Stomach (tissue), 19 donors: ENCODE measurements at places on chromosomes 12 and 14. TPM values are rescaled to one million over a fixed set of nuclear protein-coding genes. Genes with fewer than 3 reads are reported as not detected.

MYF5 gene
- not detected for total RNA-seq

EFS gene
- 3.1 TPM for total RNA-seq

AVPR1A gene
- not detected for total RNA-seq

NR1H4 gene
- 6.7 TPM for total RNA-seq

FLRT2 gene
- total RNA-seq: 34.1 TPM

FOXN4 gene
- not detected for total RNA-seq

ASCL4 gene
- total RNA-seq: not detected

CTSG gene
- total RNA-seq: not detected

GLIPR1L2 gene
- total RNA-seq: not detected

ACOT4 gene
- total RNA-seq: 1.3 TPM

RAD9B gene
- total RNA-seq: not detected

GRCh38 chr12:58841058-58841798 lies 79.1 kb downstream of the LRIG3 start:
- DNase-seq: no peak
- no peaks in the 10 kb centered on the region for H3K36me3 ChIP-seq
- H3K4me1 ChIP-seq: no peaks in the 10 kb centered on the region
- no peak overlapping the region for H3K4me3 ChIP-seq

DNA sequence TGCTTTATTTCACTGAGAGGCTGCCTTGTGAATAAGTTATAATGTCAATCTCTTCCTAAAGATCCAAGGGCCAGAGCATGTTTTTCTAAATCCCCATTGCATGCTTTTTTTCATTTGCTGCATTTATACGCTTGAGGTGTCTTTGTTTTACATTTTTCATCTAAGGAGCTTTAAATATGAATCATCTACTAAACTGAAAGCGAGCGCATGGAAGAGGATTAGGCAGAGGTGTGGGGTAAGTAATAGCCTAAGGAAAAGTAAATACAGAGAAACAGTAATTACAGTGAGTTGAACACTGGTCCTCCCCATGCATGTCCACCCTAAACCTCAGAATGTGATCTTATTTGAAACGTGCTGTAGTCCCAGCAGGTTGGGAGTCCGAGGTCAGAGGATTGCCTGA lies 76.4 kb upstream of the METAP2 start:
- no peaks in the 10 kb centered on the region for H3K36me3 ChIP-seq
- DNase-seq: no peak
- peaks cover 5% of the 10 kb centered on the region for H3K27me3 ChIP-seq
- H3K4me1 ChIP-seq: no peaks in the 10 kb centered on the region

GRCh38 chr12:89179245-89179644 lies 173.1 kb downstream of the DUSP6 start:
- no peaks in the 10 kb centered on the region for H3K36me3 ChIP-seq
- H3K4me3 ChIP-seq: no peak overlapping the region
- DNase-seq: no peak
- peaks cover 26% of the 10 kb centered on the region for H3K4me1 ChIP-seq
- H3K27me3 ChIP-seq: no peaks in the 10 kb centered on the region

- DNase-seq: no peak
- no peaks in the 10 kb centered on the region for H3K27me3 ChIP-seq
- H3K4me3 ChIP-seq: no peak overlapping the region
- H3K36me3 ChIP-seq: no peaks in the 10 kb centered on the region
These were observed 650.0 kb downstream of the FLRT2 start for GRCh38 chr14:86179980-86180379.

DNA sequence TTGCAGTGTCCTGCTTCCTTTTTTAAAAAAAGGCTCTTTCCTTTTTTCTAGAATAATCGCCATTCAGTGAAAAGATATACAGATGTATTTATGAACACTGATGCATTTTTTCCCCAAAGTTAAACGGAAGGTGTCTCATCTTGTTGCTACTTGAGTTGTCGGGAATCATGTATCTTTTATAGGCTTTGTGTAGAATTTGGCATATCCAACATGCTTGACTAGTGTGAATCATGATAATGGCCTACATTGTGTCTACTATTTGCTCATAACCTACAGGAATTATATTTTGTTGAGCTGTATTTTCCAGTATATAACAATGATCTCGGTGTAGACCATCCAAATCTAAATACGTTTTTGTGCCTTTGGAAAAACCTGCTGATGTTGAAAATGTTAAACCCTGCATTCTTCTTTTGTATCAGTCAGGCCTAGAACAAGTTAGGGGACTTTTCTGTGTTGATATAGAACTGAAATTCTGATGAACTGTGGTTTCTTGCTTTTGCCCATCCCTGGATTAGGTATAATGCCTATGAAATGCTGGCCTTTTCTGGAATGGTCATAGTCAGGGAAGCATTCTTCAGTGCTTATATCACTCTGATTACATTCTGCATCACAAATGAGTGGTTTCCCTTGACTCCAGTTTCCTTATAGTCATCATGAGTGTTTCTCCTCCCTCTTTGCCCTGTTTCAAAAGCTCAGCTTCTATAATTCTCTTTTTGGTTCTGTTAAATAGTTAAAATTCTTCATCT lies 10.8 kb downstream of the BMAL2 start:
- H3K36me3 ChIP-seq: no peaks in the 10 kb centered on the region
- DNase-seq: no peak
- no peaks in the 10 kb centered on the region for H3K4me1 ChIP-seq
- H3K4me3 ChIP-seq: no peak overlapping the region
- no peak overlapping the region for H3K27ac ChIP-seq
- no peaks in the 10 kb centered on the region for H3K27me3 ChIP-seq

- H3K36me3 ChIP-seq: no peaks in the 10 kb centered on the region
- H3K27ac ChIP-seq: no peak overlapping the region
- H3K4me1 ChIP-seq: no peaks in the 10 kb centered on the region
- no peak for DNase-seq
- H3K27me3 ChIP-seq: peaks cover 20% of the 10 kb centered on the region
These were observed 73.7 kb upstream of the SFSWAP start for GRCh38 chr12:131636940-131637750.

- H3K27ac ChIP-seq: no peak overlapping the region
- no peaks in the 10 kb centered on the region for H3K36me3 ChIP-seq
- peak; percentile 78 for DNase-seq
- H3K4me1 ChIP-seq: peaks cover 6% of the 10 kb centered on the region
- no peak overlapping the region for H3K4me3 ChIP-seq
These were observed 11.4 kb downstream of the TMEM121 start for GRCh38 chr14:105537580-105538474.

DNA sequence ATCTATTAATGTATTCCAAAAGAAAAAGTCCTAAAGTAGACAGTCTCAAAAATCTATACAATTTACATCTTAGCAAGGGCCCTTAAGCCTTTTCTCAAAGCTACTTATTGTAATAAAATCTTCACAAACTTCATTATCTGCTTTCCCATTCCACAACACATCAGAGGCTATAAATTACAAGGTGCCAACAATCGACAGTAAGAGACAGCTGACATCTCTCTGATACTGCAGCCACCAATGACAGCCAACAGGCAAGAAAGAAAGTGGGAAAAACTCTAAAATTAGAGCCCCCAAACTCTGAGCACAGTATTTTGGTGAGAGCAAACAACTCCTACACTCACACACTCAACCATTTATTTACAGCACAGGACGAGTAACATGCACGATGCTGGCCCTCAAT lies 2.2 kb downstream of the ANGEL1 start:
- H3K27me3 ChIP-seq: no peaks in the 10 kb centered on the region
- peaks cover 11% of the 10 kb centered on the region for H3K4me1 ChIP-seq
- H3K27ac ChIP-seq: peak overlapping the region; percentile 88

GRCh38 chr12:89016970-89017778 lies 335.1 kb downstream of the DUSP6 start:
- H3K27me3 ChIP-seq: no peaks in the 10 kb centered on the region
- H3K36me3 ChIP-seq: no peaks in the 10 kb centered on the region
- H3K27ac ChIP-seq: no peak overlapping the region
- H3K4me3 ChIP-seq: no peak overlapping the region
- peak; percentile 89 for DNase-seq

GRCh38 chr12:20946732-20947131 lies 136.2 kb downstream of the SLCO1B3 start:
- H3K4me3 ChIP-seq: no peak overlapping the region
- H3K27me3 ChIP-seq: no peaks in the 10 kb centered on the region
- H3K4me1 ChIP-seq: no peaks in the 10 kb centered on the region
- H3K27ac ChIP-seq: no peak overlapping the region

DNA sequence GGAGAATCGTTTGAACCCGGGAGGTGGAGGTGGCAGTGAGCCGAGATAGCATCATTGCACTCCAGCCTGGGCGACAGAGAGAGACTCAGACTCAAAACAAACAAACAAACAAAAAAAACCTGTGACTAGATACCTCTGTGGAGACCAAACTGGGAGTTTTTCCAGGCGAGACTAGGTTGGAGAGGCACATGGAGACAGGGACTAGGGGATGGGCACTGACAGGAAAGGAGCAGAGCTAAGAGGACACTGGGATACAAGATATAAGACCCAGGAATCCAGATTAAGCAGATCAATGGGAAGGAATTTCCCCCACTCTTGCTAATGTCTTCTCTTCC lies 4.7 kb upstream of the ITGA5 start:
- H3K4me1 ChIP-seq: peaks cover 70% of the 10 kb centered on the region
- H3K4me3 ChIP-seq: no peak overlapping the region
- peaks cover 28% of the 10 kb centered on the region for H3K27me3 ChIP-seq
- H3K36me3 ChIP-seq: no peaks in the 10 kb centered on the region
- no peak overlapping the region for H3K27ac ChIP-seq

DNA sequence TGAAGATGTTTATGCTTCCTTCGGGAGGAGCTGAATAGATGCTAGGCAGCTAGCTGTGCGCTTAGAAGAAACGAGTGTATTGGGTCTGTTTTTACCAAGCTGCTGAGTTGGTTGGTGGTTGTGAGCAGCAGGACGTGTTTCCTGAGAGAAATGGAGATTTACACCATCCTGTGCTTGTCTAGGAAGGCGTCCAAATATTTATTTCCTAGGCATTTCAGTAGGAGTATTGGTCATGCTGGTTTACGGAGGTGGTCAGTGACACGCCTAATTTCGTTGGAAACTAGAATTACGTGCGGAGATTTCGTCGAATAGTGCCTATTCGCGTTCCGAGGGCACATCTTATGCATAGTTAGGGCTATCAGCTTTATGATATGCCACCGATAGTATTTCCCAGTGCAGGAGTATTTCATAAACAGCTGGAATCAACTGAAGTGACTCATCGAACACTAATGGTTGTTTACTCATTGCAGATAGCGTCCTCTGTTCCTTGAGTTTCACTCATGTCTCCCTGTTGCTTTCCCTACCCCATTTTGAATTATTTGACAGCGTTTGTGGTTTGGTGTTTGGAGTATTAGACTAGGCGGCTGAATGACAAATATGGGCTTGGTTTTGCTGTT lies 780 bp downstream of the TBC1D15 start:
- peak overlapping the region; percentile 93 for H3K27ac ChIP-seq
- DNase-seq: no peak
- H3K27me3 ChIP-seq: no peaks in the 10 kb centered on the region
- peaks cover 12% of the 10 kb centered on the region for H3K4me1 ChIP-seq
- peak overlapping the region; percentile 72 for H3K4me3 ChIP-seq
- no peaks in the 10 kb centered on the region for H3K36me3 ChIP-seq

GRCh38 chr14:53850714-53851296 lies 105.8 kb downstream of the BMP4 start:
- H3K36me3 ChIP-seq: no peaks in the 10 kb centered on the region
- H3K4me3 ChIP-seq: no peak overlapping the region
- H3K4me1 ChIP-seq: peaks cover 3% of the 10 kb centered on the region
- no peaks in the 10 kb centered on the region for H3K27me3 ChIP-seq

DNA sequence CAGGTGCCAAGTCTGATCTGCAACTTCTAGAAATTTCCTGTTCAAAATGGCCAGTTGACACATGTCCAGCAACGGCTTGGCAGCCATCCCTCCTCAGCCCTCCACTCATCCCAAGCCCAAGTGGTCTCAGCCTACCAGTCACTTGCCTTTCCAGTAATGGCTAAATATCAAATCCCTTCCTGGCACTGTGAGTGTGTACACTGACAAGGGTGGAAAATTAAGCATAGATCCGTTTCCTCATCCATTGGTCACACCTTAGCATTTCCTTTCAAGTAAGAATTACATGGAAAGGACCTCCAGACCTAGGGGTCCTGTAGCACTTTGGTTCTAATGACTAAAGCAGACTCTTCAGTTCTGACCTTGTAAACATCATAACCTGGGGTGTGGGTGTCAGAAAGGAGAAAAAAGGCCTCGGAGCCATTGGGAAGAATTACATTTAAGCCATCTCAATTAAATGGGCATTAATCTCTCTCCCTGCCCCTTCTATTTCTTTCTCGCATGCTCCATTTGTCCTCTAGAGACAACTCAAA lies 15.4 kb downstream of the LLPH start:
- DNase-seq: no peak
- H3K36me3 ChIP-seq: no peaks in the 10 kb centered on the region
- no peak overlapping the region for H3K4me3 ChIP-seq
- no peaks in the 10 kb centered on the region for H3K4me1 ChIP-seq
- no peak overlapping the region for H3K27ac ChIP-seq

DNA sequence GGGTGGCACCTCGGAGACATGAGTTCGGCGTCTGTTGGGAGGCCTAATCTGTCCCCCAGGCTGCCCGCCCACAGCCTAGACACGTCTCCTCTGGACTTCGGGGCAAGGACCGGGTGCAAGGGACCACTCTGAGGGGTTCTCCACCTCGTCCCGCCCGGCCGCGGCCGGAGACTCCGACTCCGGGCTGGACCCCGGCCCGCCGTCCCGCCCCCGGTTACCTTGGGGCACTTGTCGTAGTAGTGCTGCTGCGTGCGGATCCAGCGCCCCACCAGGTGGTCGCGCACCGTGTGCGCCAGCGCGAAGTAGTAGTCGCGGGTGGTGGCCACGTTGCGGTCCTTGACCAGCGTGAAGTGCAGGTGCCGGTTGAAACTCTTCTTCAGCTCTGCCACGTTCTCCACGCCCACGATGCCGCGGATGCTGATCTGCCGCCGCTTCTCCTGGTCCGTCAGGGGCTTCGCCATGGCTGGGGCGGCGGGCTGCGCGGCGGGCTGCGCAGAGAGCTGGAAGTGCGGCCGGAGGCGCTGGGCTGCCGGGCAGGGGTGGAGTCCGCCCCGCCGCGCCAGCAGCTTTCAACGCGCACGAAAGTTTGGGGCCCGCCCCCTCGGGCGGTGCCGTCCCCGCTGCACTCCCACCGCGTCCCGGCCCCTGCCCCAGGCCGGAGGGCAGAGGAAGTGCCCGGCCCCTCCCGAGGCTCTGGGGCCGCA lies at the start of gene PYGL:
PYGL (minus strand) TSS at position 541 of the 704 bp plus-strand sequence; CDS start at position 461, 80 bp downstream.
- peaks cover 19% of the 10 kb centered on the region for H3K4me1 ChIP-seq
- H3K27me3 ChIP-seq: no peaks in the 10 kb centered on the region
- DNase-seq: peak; percentile 69
- H3K27ac ChIP-seq: peak within 1 kb of the TSS; percentile 86

DNA sequence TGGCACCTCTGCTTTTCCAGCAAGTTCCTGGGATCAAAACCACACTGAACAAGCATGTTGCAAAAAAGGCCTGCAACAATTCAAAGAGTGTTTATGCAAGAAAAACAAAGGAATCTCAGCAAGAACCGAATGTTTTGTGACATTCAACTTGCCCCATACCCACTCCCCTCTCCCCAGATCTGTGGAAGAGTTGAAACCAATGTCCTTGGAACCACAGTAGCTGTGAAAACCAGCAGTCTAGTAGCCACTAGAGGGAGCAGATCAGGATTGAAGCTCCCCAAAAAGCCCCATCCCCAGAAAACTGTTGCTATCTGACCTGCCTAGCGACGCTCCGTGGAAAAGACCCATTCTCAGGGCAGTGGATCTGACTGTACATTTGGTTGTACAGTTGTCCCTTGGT lies 27.1 kb downstream of the PRKAB1 start:
- H3K4me3 ChIP-seq: no peak overlapping the region
- peaks cover 19% of the 10 kb centered on the region for H3K36me3 ChIP-seq
- peak overlapping the region; percentile 13 for H3K27ac ChIP-seq

GRCh38 chr12:57518176-57518919 lies 2.0 kb downstream of the DDIT3 start:
- DNase-seq: no peak
- no peaks in the 10 kb centered on the region for H3K27me3 ChIP-seq
- peak overlapping the region; percentile 98 for H3K27ac ChIP-seq
- peaks cover 57% of the 10 kb centered on the region for H3K4me1 ChIP-seq
